ENCODE measurements at places on chromosomes 16 and 17.

DNA sequence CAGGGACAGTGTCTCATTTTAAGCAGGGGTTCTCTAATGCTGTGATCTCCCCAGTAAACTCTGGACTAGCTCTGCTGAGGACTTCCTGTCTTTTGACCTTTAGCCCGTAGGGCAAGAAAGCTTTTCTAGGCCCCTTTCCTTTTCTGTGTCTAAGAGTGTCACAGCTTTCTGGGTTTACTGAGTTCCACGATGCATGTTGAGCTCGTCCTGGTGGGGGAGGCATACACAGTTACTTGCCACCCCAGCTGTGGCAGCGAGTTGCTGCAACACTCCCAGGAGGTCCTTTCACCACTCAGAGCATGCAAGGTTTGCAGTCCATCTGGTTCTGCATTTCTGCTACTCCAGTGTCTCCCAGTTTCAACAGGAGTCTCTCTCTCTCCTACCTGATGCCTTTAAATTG lies 23.7 kb downstream of the NOD2 start:
- no peak for DNase-seq

DNA sequence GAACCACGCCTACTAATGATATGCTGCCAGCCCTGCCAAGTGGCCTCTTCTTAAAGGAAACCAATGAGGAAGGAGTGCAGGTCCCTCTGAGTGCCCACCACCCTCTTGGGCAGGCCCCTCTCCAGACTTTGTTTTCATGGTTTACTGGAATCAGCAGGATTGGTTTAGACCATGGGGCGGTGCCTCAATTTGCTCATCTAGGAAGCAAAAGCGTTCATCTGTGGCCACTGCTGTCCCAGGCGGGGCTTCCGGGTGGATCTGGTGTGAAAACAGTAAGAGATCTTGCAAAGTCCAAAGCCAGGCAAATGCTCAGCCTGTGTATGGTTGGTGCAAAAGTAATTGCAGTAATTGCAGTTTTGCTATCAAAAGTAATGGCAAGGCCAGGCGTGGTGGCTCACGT lies 71.3 kb downstream of the AMFR start:
- DNase-seq: no peak

GRCh38 chr16:81094771-81095251 lies 1.4 kb downstream of the GCSH start:
- no peak for DNase-seq

GRCh38 chr17:73589363-73589980 lies 54.8 kb downstream of the SDK2 start:
- no peak for DNase-seq

DNA sequence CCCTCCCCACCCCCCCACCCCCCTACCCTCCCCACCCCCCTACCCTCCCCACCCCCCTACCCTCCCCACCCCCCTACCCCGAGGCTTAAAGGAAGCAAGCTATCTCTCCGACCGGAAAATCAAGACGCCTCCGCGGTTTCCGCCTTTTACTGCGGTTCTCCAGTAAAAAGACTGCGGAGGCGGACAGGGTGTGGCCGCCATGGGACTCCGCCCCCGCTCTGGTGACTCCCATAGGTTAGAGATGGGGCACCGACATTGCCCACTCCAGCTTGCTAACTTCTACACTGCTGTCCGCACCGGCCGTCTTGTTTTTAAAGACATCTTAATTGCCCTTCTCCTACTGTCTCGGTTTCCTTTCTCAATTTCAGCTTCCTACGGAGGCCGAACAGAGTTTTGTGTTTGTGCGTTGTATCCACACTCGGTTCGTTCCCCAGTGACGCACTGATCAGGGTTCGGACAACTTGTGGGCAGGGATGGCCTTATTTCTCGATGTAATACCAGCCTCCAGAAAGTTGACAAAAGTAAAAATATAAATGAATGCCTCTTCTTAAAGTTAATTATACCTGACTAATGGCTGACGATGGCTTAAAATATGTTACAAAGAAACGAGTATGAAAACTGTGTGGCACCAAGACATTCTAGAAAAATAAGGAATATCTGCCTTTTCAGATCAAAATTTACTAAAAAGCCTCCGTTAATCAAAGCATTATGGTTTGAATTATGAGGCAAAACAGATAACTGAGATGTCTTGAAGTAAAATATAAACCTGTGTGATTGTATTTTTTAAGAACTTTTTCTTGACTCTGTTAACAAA lies 1.1 kb upstream of the ZNF200 start:
- no peak for DNase-seq

- no peak for DNase-seq
Observed at GRCh38 chr16:84924331-84925091, 86.8 kb downstream of the ZDHHC7 start.

DNA sequence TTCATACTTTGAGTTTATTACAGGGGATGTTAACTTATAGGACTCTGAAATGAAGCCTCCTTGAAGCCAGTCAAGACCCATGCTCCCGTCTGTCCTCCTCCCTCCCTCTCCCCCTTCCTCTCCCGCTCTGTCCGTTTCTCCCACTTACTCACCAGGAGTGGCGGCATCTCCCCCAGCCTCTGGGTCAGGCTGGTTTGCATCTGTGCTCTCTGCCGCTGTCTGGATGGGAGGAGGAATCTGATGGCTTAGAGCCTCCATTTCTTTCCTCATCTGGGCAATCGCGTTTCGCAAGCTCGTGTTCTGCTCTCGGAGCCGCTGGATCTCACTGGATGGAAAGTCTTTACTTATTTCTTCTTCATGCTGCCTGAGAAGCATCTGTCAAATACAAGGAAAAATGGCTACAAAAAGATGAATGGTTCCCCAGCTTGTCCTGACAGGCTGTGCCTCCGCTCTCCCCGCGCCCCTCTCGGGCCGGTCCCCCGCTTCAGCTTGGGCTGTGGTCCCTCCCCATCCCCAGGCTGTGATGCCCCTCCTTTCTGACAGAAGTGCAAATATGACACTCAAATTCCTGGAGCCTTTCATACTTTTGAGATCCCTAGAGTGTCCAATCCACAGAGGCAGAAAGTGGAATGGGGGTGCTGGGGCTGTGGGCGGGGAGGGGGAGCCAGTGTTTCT lies 40.0 kb downstream of the CCDC57 start:
- no peak for DNase-seq

DNA sequence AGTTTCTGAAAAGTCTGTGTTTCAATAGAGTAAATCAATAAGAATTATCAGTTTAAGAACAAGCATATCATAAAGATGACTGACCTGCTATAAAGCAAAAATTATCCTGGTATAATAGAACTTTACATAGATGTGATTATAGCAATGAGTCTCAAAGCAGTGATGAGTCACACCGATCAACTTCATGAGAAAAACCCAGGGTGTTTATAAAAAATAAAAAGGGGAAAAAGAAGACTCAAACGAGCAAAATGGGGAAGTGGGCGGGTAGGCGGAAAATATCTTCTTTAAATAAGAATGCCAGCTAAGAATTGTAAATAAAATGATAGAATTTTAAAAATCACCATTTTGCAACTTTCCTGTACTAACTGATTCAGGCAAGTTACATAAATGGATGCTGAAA lies 46.8 kb downstream of the BRIP1 start:
- DNase-seq: no peak

- no peak for DNase-seq
Observed at GRCh38 chr17:33739714-33740113, 446.6 kb upstream of the ASIC2 start.

- no peak for DNase-seq
Observed at GRCh38 chr17:66670206-66670605, 164.7 kb upstream of the CACNG5 start.

- no peak for DNase-seq
Observed at GRCh38 chr17:6554342-6554741, 2.0 kb downstream of the PITPNM3 start.

DNA sequence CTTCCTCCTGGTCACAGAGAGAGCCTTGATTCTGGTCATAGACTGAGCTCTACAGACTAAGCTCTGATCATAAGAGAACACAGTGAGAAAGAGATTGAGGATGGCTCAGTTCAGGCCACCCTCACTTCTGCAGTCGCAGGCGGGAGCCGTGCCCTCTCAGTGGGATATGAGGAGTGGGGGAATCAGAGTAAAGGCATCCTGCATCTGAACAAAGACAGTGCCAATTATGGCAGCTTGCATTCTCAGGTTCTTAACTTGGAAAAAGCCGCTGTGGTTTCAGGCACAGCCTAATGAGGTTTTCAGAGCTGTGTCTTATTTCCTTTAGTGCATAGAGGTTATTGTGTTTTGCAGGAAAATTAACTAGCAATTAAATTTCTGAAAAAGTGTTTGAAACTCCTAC lies 134.4 kb upstream of the NLRP1 start:
- no peak for DNase-seq

DNA sequence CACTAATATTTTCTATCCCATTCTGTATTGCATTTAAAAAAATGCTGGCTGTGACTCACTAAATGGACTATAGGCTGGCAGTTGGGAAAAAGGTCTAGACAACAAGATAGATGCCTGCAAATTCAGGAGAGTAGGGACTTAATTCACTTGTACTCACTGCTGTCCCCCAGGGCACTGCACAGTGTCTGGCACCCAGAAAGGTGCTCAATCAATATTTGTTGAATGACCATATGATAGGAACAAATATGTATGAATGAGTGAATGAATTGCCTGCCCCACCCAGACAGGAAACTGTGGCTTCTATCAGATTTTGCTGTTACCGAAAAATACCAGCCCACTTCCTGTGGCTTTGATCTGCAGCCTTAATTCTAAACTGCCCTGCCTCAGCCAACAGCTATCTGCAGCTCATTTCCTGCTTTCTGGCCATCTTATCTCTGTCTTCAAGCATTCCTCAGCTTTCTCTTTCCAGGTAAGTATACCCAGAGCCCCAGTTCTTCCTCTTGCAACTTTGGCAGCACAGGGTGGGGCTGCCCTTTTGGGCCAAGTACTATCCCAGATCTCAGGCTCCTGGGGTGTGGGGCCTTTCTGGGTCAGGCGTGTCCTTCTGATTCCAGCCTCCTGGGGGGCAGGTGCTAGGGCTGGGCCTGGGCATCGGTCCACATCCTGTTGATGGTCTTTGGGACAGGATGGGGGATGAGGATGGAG lies 15.3 kb upstream of the TNS4 start:
- no peak for DNase-seq

- DNase-seq: no peak
Observed at GRCh38 chr16:68229431-68230175, 6.3 kb downstream of the ESRP2 start.
